Fibroblast of lung (primary cell): ENCODE measurements at places on chromosomes 5 and 9.

GRCh38 chr5:50647726-50648125 is 18.7 kb upstream of the PARP8 start:
- H3K36me3 ChIP-seq: no peaks in the 10 kb centered on the region
- no peaks in the 10 kb centered on the region for H3K27me3 ChIP-seq
- H3K4me1 ChIP-seq: no peaks in the 10 kb centered on the region
- no peak overlapping the region for H3K27ac ChIP-seq
- no peak for DNase-seq
- no peak overlapping the region for H3K4me3 ChIP-seq

GRCh38 chr5:86709157-86709881 is 91.6 kb downstream of the COX7C start:
- no peaks in the 10 kb centered on the region for H3K4me1 ChIP-seq
- H3K4me3 ChIP-seq: no peak overlapping the region

GRCh38 chr5:154444556-154445421 is 1.0 kb upstream of the SAP30L start:
- no peaks in the 10 kb centered on the region for H3K36me3 ChIP-seq
- peak; percentile 5 for DNase-seq
- no peaks in the 10 kb centered on the region for H3K27me3 ChIP-seq
- peak overlapping the region; percentile 92 for H3K4me3 ChIP-seq
- H3K27ac ChIP-seq: peak overlapping the region; percentile 62
- peaks cover 2% of the 10 kb centered on the region for H3K4me1 ChIP-seq

DNA sequence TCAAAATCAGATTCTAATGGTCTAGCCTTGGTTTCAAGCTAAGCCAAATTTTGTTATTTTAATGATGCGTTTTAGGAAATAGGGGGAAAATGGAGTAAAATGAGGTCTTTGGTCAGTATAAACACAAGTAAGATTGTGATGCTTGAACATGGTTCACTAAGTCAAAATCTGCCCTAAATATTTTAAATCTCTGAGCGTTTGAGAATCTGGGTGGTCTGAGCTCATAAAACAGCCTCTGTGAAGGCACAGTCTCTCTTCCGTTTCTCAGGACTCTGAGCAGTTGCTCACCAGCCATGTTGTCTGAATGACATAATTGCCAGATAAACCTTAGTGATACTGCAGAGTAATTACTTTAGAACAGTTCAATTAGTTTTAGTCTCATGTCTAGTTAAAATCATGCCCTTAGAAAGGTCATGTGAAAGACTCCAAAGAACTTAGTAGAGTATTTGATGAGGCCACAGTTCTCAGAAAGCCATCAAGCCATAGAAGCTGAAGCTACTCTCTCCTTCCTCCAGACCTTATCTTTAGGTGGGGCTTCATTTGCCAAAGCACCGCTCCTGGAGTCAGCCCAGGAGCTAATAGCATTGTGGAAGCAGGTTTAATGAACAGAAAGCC is 257.1 kb upstream of the MAP3K1 start:
- H3K4me3 ChIP-seq: no peak overlapping the region
- no peaks in the 10 kb centered on the region for H3K4me1 ChIP-seq
- H3K27me3 ChIP-seq: no peaks in the 10 kb centered on the region
- no peaks in the 10 kb centered on the region for H3K36me3 ChIP-seq
- DNase-seq: no peak

DNA sequence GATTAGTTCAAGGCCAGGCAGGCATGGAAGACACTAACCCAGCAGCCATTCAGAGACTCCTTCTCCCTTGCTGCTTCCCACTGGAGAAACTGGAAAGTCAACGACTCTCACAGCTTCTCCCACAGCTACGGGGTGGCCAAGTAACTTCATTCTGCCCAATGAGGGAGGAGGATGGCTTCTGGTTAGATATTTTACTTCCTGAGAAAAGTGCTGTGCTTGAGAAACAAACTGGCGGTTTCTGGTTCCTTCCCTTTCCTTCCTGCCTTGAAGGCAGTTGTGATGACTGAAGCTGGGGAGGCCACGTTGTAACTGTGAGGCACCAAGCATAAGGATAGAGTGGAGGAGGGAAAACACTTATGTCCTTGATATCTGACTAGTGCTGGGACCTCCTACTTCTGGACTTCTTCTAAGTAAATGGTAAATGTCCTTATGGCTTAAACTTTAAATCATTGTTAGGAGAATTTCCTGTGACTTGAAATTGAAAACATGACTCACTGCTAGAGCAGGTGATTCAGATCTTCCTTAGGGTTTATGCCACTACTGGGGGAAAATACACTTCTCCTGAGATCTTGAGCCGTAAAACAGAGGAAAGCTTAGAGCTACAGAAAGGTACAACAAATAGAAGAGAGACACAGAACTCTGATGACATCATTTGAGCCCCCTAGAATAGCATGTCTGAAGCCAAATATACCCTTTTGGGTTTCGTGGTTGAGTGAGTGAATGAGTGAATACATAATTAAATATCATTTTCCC is 3.1 kb upstream of the GNPDA1 start:
- peaks cover 2% of the 10 kb centered on the region for H3K27me3 ChIP-seq
- no peak overlapping the region for H3K27ac ChIP-seq
- DNase-seq: peak; percentile 63
- peaks cover 10% of the 10 kb centered on the region for H3K4me1 ChIP-seq
- H3K36me3 ChIP-seq: peaks cover 2% of the 10 kb centered on the region

DNA sequence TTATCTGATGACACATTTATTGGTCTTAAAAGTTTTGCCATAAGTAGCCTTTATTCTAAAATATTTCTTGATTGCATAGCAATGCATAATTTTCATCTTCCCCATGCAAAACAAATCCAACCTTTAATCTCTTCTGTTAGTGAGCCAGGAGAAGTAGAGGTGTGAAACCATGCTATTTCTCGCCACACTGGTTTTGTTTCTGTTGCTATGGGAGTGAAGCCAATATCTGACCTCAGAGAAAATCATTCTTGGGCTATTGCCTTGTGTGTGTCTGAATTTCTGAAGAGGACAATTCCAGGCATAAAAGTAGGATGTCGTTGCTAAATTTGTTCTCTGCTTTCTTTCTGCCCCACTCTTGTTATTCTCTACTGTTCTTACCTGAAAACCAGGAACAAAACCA is 183.6 kb downstream of the PTTG1 start:
- no peak overlapping the region for H3K4me3 ChIP-seq
- no peak for DNase-seq
- H3K4me1 ChIP-seq: no peaks in the 10 kb centered on the region
- no peaks in the 10 kb centered on the region for H3K36me3 ChIP-seq

- H3K4me1 ChIP-seq: no peaks in the 10 kb centered on the region
- no peaks in the 10 kb centered on the region for H3K27me3 ChIP-seq
- H3K27ac ChIP-seq: no peak overlapping the region
- no peak overlapping the region for H3K4me3 ChIP-seq
Observed at GRCh38 chr9:126401107-126401506, 74.5 kb downstream of the MVB12B start.

GRCh38 chr5:112388074-112388473 is 31.0 kb downstream of the EPB41L4A start:
- no peak overlapping the region for H3K4me3 ChIP-seq
- no peaks in the 10 kb centered on the region for H3K4me1 ChIP-seq
- H3K27me3 ChIP-seq: no peaks in the 10 kb centered on the region
- no peaks in the 10 kb centered on the region for H3K36me3 ChIP-seq

DNA sequence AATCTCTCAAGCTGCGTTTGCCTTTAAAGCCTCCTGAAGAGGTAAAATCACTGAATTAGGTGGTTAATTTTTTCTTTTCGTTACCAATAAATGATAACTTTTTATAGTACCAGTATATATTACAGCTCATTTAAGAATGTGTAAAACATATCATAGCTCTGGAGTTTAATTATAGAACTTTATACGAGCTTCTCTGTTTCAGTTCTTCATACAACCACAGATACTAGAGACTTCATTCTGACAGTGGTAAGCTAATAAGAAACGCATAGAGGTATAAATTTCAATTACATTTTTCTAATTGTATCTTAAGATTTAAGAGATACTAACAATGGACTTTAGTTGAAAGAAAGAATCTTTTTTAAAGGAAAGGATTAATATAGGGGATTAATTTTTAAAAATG is 73.9 kb downstream of the PBX3 start:
- H3K27me3 ChIP-seq: no peaks in the 10 kb centered on the region
- H3K27ac ChIP-seq: no peak overlapping the region
- H3K36me3 ChIP-seq: no peaks in the 10 kb centered on the region
- DNase-seq: no peak

DNA sequence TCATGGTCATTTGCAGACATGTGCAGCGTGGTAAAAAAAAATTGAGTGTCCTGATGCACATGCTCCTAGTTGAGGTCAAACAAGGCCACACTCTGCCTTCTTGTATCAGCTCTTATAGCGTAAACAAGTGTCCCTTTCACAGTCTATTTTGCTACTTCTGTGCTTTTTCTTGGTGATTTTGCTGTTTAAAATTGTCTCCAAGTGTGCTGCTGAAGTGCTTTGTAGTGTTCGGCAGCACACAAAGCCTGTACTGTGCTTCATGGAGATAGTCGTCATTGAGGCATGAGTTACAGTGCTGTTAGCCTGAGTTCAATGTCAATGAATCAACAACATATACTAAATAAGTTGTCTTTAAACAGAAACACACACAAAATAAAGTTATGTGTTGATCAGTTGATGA is 690.4 kb upstream of the MEF2C start:
- peaks cover 2% of the 10 kb centered on the region for H3K4me1 ChIP-seq
- no peak overlapping the region for H3K27ac ChIP-seq
- H3K36me3 ChIP-seq: no peaks in the 10 kb centered on the region

DNA sequence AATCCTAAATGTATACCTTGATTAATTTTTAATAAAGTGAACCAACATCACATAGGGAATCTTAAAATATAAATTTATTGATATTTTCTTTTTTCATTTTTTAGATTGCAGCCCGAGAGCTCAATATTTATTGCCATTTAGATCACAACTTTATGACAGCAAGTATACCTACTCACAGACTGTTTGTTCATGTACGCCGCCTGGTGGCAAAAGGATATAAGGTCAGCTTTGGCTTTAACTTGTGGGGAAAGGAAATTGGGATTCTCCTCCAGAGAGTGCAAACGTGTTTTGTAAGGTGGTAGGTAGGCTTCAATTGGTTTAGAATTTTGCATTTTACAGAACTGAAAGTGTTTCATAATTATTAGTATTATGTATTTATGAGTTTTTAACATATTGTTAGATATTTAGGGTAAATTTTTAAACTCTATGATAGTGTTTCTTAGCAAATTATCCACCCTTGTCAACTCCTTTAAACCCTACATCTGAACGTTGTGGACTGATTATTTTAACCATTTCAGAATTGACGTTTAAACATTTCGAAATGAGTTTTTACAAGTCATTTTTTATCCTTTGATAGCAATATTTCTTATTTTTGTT is 17.5 kb upstream of the DHFR start:
- H3K4me1 ChIP-seq: no peaks in the 10 kb centered on the region
- no peak overlapping the region for H3K27ac ChIP-seq

GRCh38 chr5:172801179-172801671 is 30.2 kb upstream of the DUSP1 start:
- no peaks in the 10 kb centered on the region for H3K36me3 ChIP-seq
- no peaks in the 10 kb centered on the region for H3K27me3 ChIP-seq
- peak overlapping the region; percentile 97 for H3K27ac ChIP-seq
- H3K4me1 ChIP-seq: peaks cover 49% of the 10 kb centered on the region
- H3K4me3 ChIP-seq: no peak overlapping the region

- H3K4me1 ChIP-seq: peaks cover 5% of the 10 kb centered on the region
- DNase-seq: peak; percentile 62
- no peaks in the 10 kb centered on the region for H3K27me3 ChIP-seq
- H3K27ac ChIP-seq: peak overlapping the region; percentile 86
Observed at GRCh38 chr9:75087289-75087823, 599 bp downstream of the NMRK1 start.

- no peaks in the 10 kb centered on the region for H3K36me3 ChIP-seq
- H3K27me3 ChIP-seq: peaks cover 14% of the 10 kb centered on the region
- H3K4me3 ChIP-seq: no peak overlapping the region
- H3K27ac ChIP-seq: no peak overlapping the region
- DNase-seq: no peak
- no peaks in the 10 kb centered on the region for H3K4me1 ChIP-seq
Observed at GRCh38 chr9:36956908-36957307, 77.2 kb downstream of the PAX5 start.

DNA sequence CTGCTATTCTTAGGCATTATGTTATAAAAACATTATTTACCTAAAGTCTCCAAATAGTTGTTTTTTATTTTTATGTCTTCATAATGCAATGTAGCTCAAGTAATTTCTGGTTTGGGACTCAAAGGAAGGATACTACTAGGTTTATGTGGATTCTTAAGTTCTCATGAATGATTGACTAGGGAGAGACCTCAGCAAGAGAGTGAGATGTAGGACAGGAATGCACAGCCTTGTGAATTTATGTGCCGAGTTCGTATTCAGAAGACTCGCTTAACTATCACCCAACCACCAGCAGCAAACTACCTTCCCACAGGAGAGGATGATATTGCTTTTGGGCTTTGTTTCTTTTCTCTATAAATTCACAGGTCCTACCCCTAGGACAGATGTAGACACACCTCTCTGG is 282.9 kb downstream of the ARHGEF28 start:
- H3K4me1 ChIP-seq: no peaks in the 10 kb centered on the region
- no peak for DNase-seq
- H3K4me3 ChIP-seq: no peak overlapping the region
- H3K36me3 ChIP-seq: peaks cover 4% of the 10 kb centered on the region
